ENCODE measurements at places on chromosomes 4 and X.

- DNase-seq: no peak
Measured at GRCh38 chr4:150141756-150142155, 63.5 kb downstream of the DCLK2 start.

DNA sequence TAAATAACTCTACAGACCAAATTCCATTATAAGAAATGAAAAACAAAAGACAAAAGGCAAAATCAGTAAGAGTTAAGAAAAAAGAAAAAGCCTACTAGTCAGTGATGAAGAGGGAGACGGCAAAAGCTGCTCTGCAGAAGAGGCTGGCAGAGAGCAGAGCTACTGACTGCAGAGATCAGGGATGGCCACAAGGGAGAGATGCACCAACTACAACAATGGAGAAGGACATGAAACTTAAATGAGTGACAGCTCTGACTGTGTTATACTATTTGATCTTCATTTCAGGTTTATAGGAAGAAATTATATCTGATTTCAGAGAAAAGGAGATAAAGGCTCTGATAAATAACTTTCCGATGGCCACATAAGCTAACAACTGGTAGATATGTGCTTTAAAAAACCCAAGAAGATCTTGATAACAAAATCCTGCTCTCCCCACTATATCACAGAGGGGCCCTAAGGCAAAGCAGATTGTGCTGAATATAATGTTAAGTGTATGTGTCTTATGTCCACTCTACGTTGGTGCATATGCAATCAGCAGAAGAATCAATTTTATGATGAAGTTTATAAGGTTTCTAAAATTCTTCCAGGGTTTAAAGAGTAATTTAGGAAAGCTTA is 58.4 kb upstream of the COX18 start:
- peak; percentile 30 for DNase-seq

- no peak for DNase-seq
Measured at GRCh38 chr4:8144359-8144758, 14.3 kb downstream of the ABLIM2 start.

GRCh38 chr4:14857981-14858380 is 144.3 kb upstream of the CPEB2 start:
- peak; percentile 12 for DNase-seq

DNA sequence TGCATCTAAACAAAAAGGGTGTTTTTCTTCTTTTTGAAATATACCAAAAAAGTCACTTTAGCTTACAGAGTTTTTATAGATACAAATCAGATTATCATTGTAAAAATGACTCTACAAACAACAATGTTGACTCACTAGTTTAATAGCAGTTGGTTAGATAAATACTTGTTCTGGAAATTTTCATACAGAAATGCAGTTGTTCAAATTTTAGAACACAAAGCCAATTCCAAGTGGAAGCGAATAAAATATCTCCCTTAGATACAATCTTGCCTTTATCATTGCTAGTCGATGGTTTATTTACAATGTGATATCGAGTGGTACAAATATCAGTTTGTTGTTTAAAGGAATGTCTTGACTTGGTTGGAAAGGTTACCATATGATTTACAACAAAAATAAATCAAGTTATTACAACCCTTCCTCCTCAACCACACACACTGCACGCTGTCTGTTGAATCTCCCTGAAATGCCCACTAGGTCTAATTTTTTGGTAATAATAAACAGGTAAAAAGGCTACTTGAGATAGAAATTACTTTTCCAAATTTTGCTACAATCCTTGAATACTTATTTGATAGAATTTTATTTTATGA is 114.8 kb downstream of the CDS1 start:
- DNase-seq: no peak

DNA sequence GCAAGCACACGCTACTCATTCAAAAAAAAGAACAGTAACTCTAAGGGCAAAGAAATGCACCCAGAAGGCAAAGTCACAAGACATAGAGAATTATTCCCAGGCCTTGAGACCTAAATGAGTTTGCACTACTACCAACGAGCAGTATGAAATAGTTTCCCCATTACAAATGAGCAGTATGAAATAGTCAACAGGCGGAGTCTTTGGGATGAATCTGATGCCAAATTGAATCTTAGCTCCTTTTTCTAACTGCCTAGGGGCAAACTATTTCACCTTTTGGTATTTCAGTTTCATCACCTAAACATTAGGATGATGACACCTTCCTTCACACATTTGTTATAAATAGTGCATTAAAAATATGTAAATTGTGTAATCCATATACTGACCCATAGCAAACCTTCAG is 213.0 kb upstream of the FAT4 start:
- no peak for DNase-seq

DNA sequence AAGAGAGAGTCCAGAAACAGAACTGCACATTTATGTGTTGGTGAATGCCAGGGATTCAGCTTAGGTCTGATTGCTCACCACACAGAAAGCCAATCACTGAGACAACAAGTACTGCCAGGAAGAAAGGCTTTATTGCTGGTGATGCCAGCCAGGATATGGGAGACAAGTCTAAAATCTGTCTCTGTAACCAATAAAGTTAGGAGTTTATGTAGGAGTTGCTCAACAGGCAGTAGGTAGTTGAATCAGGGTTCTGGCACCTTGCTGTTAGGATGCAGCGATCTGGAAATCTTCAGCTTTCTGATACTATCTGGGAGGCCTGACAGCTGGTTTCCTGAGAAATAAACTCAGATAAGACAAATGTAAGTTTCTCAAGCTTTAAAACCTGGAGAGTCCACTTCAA is 120.2 kb upstream of the ENPP6 start:
- DNase-seq: no peak

- DNase-seq: no peak
Measured at GRCh38 chr4:47084795-47085194, 53.4 kb downstream of the GABRB1 start.

- peak; percentile 85 for DNase-seq
Measured at GRCh38 chrX:154734061-154734781, 16.7 kb downstream of the GAB3 start.

DNA sequence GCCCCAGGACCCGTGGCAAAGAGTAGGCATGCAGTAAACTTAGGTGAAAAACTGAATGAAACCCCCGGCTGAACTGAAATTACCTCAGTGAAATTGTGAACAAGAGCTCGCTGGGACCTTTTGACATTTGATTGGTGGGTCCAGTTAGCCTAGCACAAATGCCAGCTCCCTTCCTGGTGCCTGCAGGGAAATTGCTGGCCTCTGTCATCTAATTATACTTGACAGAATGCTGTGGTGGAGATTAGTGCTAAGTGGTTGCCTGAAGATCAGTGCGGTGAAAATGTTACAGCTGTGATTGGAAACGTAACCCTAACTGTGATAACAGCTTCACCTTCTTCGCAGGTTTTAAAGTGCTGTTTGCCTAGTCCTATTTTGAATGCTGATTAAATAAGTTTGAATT is 43.0 kb downstream of the ADD1 start:
- DNase-seq: no peak

GRCh38 chrX:10119399-10119990 is 37.3 kb upstream of the CLCN4 start:
- DNase-seq: peak; percentile 94

- no peak for DNase-seq
Measured at GRCh38 chr4:126697748-126698147, 935.0 kb upstream of the INTU start.

DNA sequence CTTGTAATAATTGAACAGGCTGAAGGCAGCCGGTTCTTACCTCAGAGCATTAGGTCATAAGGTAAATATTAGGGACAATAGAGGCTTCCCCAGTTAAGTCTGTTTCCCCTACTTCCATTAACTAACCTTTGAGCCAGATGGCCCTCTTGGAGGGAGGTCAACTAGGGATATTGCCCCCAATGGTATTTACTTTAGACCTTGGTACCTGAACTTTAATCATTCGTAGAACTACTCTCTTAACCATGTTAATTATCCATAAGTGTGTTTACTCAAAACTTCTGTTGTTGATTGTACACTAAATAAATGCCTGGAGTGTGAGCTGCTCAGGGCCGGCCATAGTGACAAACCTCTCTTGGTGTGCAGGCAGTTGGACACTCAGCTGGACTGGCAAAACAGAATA is 1843.5 kb upstream of the AGA start:
- DNase-seq: no peak

GRCh38 chr4:40978548-40978947 is 228.8 kb downstream of the NSUN7 start:
- DNase-seq: no peak

All from KBM-7 (cell line).